NB4 (cell line): ENCODE measurements at places on chromosomes 2 and 18.

DNA sequence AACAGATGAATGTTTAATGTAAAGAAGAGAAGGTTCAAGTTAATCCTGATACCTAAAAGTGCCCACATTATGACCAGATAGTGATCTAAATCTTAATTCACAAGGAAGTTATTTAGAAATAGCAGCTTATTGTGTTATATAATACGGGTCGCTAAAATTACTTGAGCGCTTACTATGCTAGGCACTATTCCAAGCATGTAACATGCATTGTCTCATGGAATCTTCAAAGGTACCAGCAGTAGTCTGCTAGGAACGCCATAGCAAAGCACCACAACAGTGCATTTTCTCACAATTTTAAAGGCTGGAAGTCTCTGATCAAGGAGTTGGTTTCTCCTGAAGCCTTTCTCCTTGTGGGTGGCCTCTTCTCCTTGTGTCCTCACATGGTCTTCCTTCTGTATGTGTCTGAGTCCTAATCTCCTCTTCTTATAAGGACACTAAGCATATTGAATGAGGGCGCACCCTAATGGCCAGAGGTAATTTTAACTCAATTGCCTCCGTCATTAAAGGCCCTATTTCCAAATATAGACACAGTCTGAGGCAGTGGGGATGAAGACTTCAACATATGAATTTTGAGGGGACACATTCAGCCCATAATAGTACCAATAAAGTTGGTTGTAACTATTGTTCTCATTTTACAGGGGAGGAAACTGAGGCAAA, 118.4 kb downstream of the LRRC30 start:
- peak; percentile 7 for DNase-seq

- DNase-seq: no peak
These were observed 46.5 kb downstream of the HNRNPLL start for GRCh38 chr2:38556006-38556801.

- no peak for DNase-seq
These were observed 83.0 kb upstream of the FZD7 start for GRCh38 chr2:201950606-201951005.

- DNase-seq: no peak
These were observed 25.9 kb downstream of the SPP2 start for GRCh38 chr2:234076451-234076850.
